Thoracic aorta (tissue), 2 donors: ENCODE measurements at places on chromosomes 7 and 10.
A peak's percentile ranks its signal among the peaks of the same experiment; 100 is the strongest.

GRCh38 chr10:130928306-130928705, 383.2 kb downstream of the TCERG1L start:
- DNase-seq, result no peak

GRCh38 chr7:1512781-1513656, 8.8 kb upstream of the INTS1 start:
- DNase-seq, result peak; percentile 83

DNA sequence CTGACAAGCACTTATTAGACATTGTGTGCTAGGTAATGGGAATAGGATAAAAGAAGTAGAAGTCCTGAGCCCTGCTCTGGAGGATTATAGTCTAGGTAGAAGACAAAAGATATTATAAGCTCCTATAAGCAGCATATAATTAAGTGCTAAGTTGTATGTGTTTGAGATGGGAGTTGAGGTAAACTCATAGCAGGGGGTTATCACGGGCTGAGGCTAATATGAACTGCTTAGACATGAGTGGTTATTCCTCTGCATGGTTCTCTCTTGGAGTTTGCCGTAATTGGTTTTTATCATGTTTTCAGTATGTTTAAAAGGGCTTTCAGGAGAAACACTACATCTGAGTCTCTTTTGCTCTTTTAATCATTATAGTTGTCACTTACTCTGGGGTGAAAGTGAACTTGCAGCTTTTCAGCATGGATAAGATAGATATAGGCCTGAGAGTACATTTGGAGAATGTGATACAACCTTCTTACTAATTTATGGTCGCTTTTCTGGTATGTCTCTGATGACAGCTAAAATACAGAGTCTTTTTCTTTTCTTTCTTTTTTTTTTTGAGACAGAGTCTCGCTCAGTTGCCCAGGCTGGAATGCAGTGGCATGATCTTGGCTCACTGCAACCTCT, 39.0 kb downstream of the SMNDC1 start:
- DNase-seq, result no peak

GRCh38 chr7:155355176-155355575, 57.5 kb downstream of the INSIG1 start:
- DNase-seq, result no peak

- DNase-seq, result peak; percentile 43
These were observed 41.5 kb upstream of the ZNF32 start for GRCh38 chr10:43689955-43690771.
